ENCODE measurements at places on chromosomes 7 and 10. TPM values are rescaled to one million over a fixed set of nuclear protein-coding genes. Genes with fewer than 3 reads are reported as not detected.

Gene ITPRID1
- total RNA-seq = not detected

DNA sequence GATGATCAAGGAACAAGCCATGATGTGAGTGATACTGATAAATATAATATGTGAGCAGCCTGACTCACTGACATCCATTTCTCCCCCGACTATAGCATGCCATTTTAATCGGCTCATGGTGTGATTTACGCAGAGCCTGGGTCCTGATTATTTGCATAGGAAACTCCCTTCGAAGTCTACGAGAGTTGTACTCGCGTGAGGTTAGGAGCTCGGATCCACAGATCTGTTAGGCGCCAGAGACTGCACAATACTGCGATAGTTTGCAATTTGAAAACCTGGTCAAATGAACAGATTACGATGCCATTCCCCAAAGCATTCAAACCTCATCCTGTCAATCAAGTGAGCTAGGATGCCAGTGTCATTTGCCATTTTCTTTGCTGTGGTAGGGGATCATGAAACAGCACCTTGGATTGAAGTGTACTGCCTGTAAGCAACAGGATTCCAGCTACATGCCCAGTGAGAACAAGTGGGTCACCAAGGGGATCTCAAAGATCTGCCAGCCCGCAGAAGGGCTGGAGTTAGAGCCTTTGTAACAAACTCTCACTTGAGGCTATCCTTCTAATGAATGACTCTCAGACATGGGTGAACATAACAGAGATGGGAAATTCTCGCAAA is 158.3 kb downstream of the FRMD4A start:
- no peak for DNase-seq

- DNase-seq = no peak
These were observed 14.8 kb downstream of the CCL24 start for GRCh38 chr7:75798770-75799169.

GRCh38 chr7:142548978-142549377 is 200.3 kb upstream of the PRSS1 start:
- DNase-seq = no peak

DNA sequence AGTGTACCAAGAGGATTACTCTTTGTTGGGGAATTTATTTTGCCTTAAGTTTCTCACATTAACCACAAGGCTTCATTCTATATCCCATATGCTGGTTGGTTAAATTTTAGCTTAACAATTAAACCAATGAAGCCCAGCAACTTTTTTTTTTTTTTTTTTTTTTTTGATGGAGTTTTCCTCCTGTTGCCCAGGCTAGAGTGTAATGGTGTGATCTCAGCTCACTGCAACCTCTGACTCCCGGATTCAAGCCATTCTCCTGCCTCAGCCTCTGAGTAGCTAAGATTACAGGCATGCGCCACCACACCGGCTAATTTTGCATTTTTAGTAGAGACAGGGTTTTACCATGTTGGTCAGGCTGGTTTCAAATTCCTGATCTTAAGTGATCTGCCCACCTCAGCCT is 75.0 kb upstream of the MKX start:
- DNase-seq = no peak

DNA sequence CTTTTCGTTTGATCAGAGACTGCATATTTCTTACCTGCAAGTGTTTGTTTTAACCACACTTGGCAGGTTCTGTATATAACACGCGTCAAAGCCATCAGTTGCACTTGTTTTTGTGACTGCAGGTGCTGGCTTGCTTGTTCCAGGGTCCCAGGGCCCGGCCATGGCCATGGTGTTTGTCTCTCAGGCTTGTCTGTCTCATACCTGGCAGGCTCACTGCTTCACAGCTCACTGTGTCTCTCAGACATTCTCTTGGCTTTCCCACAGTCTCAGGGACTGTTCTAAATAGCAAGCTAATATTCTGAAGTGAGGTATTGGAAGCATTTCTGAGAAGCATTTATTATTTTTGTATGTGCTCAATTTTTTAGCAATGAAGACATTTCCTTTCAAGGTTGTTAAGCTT is 46.9 kb downstream of the GPR141 start:
- DNase-seq = no peak

- no peak for DNase-seq
These were observed 18.1 kb downstream of the CDC123 start for GRCh38 chr10:12214093-12214492.

DNA sequence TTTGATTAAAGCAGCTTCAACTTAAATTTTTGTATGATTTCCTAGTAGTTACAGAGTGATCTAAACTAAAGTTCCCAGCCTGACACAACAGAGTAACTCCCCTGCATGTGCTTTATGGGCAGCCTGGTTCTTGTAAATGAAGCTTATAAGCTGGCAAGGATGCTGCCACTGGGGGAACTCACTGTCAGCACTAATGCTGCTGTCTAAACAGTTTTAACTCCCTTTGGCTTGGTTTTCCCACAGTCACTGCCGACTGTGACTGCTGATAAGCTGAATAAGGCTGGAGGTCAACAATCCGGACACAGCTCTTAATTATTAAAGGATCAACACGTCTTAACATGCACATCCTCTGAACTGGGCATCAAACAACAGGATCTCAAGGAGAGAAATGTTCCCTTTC is 130.1 kb downstream of the OTUD1 start:
- no peak for DNase-seq

Gene PRKRIP1
- 15.3 TPM for total RNA-seq

Gene PRPF18
- 17.7 TPM for total RNA-seq

Gene AVL9
- 15.5 TPM for total RNA-seq

- DNase-seq = no peak
These were observed 98.9 kb upstream of the WAC start for GRCh38 chr10:28434063-28434462.
